Stimulated activated CD4-positive, alpha-beta T cell treated with anti-CD3 and anti-CD28 coated beads, Interleukin-1b, Interleukin-23, amount 100 ng/mL, for 1 hour (primary cell): ENCODE measurements at places on chromosomes 11 and 22.

GRCh38 chr11:76609736-76610370, 60.7 kb downstream of the LRRC32 start:
- DNase-seq = no peak

DNA sequence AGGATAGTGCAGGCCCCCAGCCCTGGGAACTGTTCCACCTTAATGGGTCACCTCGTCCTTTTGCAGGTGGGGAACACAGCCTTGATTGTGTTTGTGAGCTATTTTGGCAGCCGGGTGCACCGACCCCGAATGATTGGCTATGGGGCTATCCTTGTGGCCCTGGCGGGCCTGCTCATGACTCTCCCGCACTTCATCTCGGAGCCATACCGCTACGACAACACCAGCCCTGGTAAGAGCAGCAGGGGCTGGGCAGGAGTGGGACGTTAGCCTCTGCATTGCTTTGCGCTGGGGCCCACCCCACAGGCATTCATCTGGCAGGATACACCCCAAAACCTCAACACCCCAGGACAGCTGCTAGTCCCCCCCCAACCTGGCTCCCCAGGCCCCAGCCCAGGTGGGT, 14.8 kb downstream of the SLCO2B1 start:
- no peak for DNase-seq

GRCh38 chr11:60953781-60954180, 1.8 kb upstream of the SLC15A3 start:
- no peak for DNase-seq

DNA sequence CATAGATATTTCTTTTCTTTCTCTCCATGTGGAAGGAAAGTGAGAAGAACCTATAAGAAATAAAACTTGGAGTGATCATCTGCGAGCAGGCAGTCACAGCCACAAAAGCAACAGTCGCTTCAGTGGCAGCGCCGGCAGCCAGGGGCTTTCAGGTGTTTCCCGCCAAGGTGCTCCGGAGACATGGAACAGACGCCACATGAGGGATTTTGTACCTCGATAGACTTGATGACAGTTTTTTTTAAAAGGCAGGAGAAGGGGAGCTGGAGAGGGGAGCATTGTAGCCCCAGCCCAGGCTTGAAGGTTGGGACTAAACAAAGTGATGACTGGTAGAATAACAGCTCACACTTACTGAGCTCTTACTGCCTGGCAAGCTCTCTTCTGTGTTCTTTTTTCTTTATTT, 471.4 kb upstream of the B3GAT1 start:
- DNase-seq = no peak

- no peak for DNase-seq
Observed at GRCh38 chr11:108975641-108976071, 310.8 kb downstream of the DDX10 start.

GRCh38 chr11:116773203-116774097, 663 bp upstream of the BUD13 start:
- DNase-seq = no peak

DNA sequence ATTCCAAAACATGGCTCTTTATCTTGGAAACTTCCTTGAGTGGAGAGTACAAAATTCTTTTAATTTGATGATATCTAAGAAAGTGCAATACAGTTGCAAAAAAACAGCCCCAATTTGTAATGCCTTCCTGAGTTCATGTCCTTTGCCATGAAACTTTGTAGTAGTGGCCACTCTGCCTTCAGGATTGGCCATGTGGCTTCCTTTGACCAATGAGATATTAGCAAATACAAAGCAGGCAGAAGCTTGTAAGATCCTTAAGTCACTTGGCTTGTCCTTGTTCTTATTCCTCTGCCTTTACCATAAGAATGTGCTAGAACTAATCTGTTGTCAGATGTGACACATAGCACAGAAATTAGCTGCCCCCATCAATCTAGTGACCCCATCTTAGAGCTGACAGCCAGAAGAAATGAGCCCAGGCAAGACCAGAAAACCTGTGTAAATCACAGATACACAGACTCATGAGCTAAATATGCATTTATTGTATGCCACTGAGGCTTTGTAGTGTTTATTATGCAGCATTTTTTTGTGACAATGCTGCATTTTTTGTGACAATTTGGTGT, 29.8 kb upstream of the BLID start:
- DNase-seq = no peak

DNA sequence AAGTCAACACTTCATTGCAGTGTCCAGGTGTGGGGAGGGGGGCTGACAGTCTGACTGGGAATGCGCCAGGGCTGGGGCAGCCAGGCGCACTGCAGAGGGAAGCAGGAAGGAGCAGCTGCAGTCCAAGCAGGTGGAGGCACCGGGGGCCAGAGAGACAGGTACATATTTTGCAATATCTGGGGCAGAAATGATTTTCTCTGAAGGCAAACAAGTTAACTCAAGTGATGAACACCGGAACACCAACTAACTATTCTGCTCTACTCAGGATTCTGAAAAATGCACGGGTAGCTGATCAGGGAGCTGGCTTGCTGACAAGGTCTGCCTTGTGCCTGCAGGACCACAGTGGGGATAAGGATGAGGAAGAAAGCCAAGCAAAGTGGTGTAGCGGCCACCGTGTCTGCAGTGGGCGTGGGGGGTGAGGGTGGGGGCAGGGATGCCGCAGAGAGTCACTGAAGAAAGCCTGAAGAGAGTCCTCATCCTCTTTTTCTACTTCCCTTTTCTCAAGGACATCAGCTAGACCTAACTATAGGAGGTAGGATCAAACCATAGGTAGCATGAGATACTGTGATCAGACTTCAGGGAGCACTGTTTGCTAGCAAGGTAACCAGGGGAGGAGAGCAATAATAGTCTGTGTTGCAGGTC, 83.4 kb downstream of the SCN3B start:
- no peak for DNase-seq
